ENCODE measurements at places on chromosomes 12 and 14. TPM values are rescaled to one million over a fixed set of nuclear protein-coding genes. Genes with fewer than 3 reads are reported as not detected.

GRCh38 chr14:71212093-71212492 is 304.8 kb downstream of the PCNX1 start:
- H3K4me1 ChIP-seq, result no peaks in the 10 kb centered on the region
- H3K27me3 ChIP-seq, result no peaks in the 10 kb centered on the region
- DNase-seq, result no peak
- no peak overlapping the region for H3K4me3 ChIP-seq

DNA sequence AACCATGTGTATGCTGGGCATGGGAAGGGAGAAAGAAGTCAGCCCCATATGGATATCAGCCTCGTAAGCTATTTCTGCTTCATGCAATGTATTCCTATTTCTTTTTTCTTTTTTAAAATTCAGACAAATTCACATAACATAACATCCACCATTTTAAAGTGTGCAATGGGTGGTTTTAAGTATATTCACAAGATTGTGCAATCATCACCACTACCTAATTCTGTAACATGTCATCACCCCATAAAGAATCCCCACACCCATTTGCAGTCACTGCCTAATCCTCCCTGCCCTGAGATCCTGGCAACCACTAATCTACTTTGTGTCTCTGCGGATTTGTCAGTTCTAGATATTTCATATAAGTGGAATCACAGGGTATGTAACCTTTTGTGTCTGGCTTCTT is 9.5 kb downstream of the POMT2 start:
- H3K27me3 ChIP-seq, result no peaks in the 10 kb centered on the region
- peaks cover 33% of the 10 kb centered on the region for H3K4me1 ChIP-seq
- no peak overlapping the region for H3K27ac ChIP-seq
- no peak overlapping the region for H3K4me3 ChIP-seq
- H3K36me3 ChIP-seq, result no peaks in the 10 kb centered on the region

DNA sequence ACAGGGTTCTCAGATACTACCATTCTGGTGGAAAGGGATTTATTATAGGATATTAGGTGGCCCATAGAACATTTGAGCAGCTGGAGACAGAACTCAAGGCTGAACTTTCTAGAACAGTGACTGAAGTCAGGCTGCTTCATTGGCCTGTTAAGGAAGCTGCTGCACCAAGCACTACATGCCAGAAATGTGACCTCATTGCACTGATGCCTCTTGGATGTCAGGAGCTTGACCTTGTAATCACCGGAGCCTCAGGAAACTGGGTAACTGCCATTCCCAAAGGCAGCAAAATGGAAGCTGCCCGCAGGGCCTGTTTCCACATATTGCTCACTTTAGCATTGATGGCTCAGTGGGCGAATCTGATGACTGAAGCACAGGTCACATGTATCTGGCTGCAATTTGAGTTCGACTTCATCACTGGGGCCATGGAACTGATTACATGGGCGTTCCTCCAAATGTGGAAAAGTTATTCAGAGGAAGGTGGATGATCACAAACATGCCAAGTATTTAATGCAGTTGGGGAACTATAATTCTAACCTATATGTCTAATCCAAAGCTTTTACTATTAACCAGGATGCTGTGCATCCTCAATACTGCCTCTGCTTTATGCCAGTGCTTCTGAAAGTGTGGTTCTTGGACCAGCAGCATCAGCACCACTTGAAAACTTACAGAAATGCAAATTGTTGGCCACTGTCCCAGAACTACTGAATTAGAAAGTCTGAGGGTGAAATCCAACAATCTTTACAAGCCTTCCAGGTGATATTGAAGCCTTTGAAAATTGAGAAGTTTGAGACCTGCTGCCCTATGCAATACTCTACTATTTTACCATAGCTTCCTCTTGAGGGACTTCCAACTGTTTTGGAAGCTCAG is 337.2 kb upstream of the NAV3 start:
- no peak overlapping the region for H3K4me3 ChIP-seq
- H3K27me3 ChIP-seq, result no peaks in the 10 kb centered on the region
- peaks cover 16% of the 10 kb centered on the region for H3K4me1 ChIP-seq
- H3K36me3 ChIP-seq, result no peaks in the 10 kb centered on the region
- DNase-seq, result no peak
- no peak overlapping the region for H3K27ac ChIP-seq

DNA sequence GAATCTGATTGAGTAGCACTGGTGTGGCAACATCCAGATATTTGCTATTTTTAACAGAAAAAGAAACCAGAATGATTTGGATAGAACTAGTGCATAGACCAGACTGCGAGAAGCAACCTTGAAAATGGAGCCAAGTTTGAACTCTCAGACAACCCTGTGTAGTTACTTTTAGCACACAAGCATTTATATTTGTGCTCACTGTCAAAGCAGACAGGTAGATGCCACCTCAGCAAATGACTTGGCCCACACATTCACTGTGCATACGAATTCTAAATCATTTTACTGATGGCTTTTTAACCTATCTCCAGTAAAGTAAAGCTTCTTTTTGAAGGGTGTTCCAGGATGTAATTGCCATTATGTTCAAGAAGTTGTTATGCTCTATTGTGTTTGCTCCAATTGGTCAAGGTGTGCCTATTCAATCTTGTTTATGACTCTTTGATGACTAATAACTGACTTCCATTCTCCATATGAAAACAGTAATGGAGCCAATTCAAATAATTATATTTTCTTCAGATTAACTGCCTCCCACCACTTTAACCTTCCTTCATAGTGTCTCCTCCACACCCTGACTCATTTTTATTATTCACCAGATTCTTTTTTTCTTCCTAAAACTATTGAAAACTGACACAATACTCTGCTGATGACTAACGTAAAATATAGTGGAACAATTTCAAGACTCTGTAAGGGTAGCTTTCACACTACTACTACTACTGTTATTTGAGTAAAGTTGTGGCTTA is 138.5 kb downstream of the CCER1 start:
- no peak overlapping the region for H3K27ac ChIP-seq
- H3K36me3 ChIP-seq, result no peaks in the 10 kb centered on the region
- no peak overlapping the region for H3K4me3 ChIP-seq
- no peak for DNase-seq

GRCh38 chr14:53766106-53766505 is 190.5 kb downstream of the BMP4 start:
- no peaks in the 10 kb centered on the region for H3K36me3 ChIP-seq
- H3K27me3 ChIP-seq, result no peaks in the 10 kb centered on the region
- no peak overlapping the region for H3K4me3 ChIP-seq
- no peaks in the 10 kb centered on the region for H3K4me1 ChIP-seq
- H3K27ac ChIP-seq, result no peak overlapping the region
- DNase-seq, result no peak

DNA sequence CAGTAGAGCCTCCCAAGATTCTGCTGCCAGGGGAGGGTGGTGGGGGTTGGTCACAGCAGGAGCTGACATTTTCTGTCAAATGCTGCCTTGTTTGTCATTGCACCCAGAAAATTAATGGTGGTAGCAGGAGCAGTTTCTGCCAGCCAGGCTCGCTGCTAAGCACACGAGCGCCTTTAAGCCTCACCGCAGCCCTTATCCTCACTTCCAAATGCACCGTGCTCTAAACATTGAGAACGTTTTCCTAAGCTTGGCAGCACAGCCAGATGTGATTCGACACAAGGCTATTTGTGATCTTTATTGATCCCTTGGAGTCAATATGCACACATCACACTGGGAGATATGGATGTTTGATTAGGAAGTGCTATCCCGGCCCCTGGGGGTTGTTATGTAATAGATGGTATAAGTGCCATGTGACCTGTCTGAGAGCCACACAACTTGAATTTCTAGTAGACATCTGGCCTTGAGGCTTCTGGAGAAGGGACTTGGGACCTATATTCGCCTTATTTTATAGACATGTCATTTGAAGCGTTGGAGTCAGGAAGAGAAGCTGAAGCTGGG is 31.6 kb upstream of the BEGAIN start:
- no peaks in the 10 kb centered on the region for H3K4me1 ChIP-seq
- H3K27ac ChIP-seq, result no peak overlapping the region
- no peak for DNase-seq
- no peaks in the 10 kb centered on the region for H3K27me3 ChIP-seq

DNA sequence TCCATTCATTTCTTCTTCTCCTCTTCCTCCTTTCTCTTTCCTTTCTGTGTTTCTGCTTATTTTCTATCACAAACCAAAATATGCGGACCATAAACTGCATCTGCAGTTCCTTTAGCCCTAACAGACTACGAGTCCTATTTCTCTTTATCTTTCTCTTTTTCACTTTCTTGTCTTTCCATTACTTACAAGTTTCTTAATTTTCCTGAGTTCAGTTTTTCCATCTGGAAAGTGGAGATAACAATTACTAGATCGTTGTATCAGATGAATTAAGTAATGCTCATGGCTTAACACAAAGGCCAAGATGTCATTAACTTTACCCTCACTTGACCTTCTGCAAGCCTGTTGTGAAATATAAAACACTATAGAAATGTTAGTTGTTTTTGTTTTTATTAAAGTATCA is 983 bp upstream of the COPS7A start:
- no peak overlapping the region for H3K27ac ChIP-seq
- H3K27me3 ChIP-seq, result no peaks in the 10 kb centered on the region
- H3K4me3 ChIP-seq, result peak overlapping the region; percentile 54
- no peak for DNase-seq
- H3K36me3 ChIP-seq, result no peaks in the 10 kb centered on the region
- peaks cover 16% of the 10 kb centered on the region for H3K4me1 ChIP-seq

GRCh38 chr12:26918321-26919215 is 19.2 kb downstream of the INTS13 start:
- H3K4me3 ChIP-seq, result no peak overlapping the region
- DNase-seq, result no peak
- H3K4me1 ChIP-seq, result no peaks in the 10 kb centered on the region
- H3K36me3 ChIP-seq, result peaks cover 26% of the 10 kb centered on the region
- H3K27me3 ChIP-seq, result no peaks in the 10 kb centered on the region
- H3K27ac ChIP-seq, result no peak overlapping the region

GRCh38 chr14:81256289-81256960 is 35.7 kb upstream of the GTF2A1 start:
- no peaks in the 10 kb centered on the region for H3K4me1 ChIP-seq
- no peak for DNase-seq
- H3K27me3 ChIP-seq, result no peaks in the 10 kb centered on the region
- H3K36me3 ChIP-seq, result no peaks in the 10 kb centered on the region

DNA sequence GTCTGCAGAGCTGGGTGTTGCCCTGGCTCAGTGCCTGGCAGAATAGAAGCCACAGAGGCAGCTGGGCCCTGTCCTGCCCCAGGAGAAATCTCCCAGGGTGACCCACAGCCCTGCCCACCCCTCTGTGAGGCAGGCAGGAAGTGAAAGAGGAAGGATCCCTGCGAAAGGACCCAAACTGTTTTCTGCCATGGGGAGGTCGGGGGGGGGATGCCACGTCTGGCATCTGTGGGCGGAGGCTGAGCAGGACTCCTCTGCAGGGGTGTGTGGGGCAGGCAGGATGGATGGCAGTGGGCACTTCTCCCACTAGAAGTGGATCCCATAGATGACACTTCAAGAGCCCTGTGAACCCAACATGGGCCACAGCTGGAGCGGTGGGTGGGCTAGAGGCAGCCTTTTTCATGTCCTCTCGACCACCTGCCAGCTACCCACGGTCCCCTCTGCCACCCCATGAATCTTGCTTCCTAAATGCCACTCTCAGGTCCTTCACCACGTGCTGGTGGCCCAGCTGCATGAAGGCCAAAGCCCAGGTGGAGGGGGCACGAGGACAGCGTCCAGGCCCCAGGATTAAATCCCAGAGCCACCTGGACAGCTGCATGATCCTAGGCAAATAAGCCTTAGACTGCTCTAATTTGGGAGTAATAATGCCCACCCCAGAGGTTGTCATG is 3.6 kb downstream of the PAPLN start:
- H3K27ac ChIP-seq, result no peak overlapping the region
- H3K4me1 ChIP-seq, result peaks cover 37% of the 10 kb centered on the region
- H3K4me3 ChIP-seq, result no peak overlapping the region
- H3K27me3 ChIP-seq, result peaks cover 55% of the 10 kb centered on the region
- no peak for DNase-seq
- H3K36me3 ChIP-seq, result no peaks in the 10 kb centered on the region

GRCh38 chr14:76921088-76921399 is 94.8 kb downstream of the LRRC74A start:
- peaks cover 74% of the 10 kb centered on the region for H3K4me1 ChIP-seq
- no peak overlapping the region for H3K27ac ChIP-seq
- H3K27me3 ChIP-seq, result no peaks in the 10 kb centered on the region
- no peak overlapping the region for H3K4me3 ChIP-seq

- peaks cover 14% of the 10 kb centered on the region for H3K4me1 ChIP-seq
- no peaks in the 10 kb centered on the region for H3K36me3 ChIP-seq
- H3K27me3 ChIP-seq, result no peaks in the 10 kb centered on the region
- peak overlapping the region; percentile 79 for H3K4me3 ChIP-seq
- no peak for DNase-seq
- no peak overlapping the region for H3K27ac ChIP-seq
These were observed 1.3 kb downstream of the BBS10 start for GRCh38 chr12:76346798-76347420.

DNA sequence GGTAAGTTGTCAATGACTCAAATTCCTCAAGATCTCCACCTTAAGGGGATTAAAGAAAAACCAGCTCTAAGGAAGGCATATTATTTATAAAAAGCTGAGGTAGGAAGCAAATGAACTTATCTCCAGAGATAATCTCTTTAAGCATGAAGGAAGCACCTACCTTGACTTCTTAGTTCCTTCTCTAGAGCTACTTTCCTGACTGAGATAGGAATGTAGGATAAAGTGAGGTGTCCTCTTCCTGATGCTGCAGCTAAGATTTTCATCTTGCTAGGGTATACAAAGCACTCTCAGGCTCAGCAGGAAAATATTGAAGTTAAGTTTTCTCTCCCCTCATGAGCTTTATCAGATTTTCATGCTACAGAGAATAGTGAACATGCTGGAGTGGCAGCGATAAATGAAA is 163.0 kb upstream of the E2F7 start:
- no peaks in the 10 kb centered on the region for H3K27me3 ChIP-seq
- no peak overlapping the region for H3K4me3 ChIP-seq
- no peak for DNase-seq

- H3K4me3 ChIP-seq, result no peak overlapping the region
- H3K27ac ChIP-seq, result no peak overlapping the region
- H3K36me3 ChIP-seq, result no peaks in the 10 kb centered on the region
- no peaks in the 10 kb centered on the region for H3K4me1 ChIP-seq
- no peak for DNase-seq
These were observed 181.6 kb downstream of the ADGRD1 start for GRCh38 chr12:131135311-131135785.

- no peak for DNase-seq
- no peak overlapping the region for H3K27ac ChIP-seq
- H3K36me3 ChIP-seq, result no peaks in the 10 kb centered on the region
- peaks cover 18% of the 10 kb centered on the region for H3K4me1 ChIP-seq
- H3K27me3 ChIP-seq, result no peaks in the 10 kb centered on the region
These were observed 30.1 kb upstream of the MAP1LC3B2 start for GRCh38 chr12:116529048-116529447.

DNA sequence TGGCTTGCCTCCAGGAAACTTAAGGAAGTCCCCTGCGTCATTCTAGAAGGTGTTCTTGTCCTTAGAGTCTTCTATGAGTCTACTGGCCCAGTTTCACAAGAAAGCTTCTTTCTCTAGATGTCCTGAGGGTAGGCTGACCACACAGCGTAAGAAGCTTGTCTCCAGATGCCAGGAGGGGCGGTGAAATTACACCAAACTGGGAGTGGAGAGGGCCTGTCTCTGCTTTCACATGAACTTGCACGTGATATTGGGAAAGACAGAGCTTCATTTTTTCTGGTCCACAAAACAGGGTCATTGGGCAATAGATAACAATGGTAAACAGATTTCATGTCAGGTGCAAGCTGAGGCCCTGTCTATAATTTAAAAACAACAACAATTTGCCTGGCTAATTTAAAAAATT is 85.7 kb upstream of the TBX3 start:
- H3K27ac ChIP-seq, result no peak overlapping the region
- no peaks in the 10 kb centered on the region for H3K27me3 ChIP-seq
- no peak for DNase-seq
- no peaks in the 10 kb centered on the region for H3K36me3 ChIP-seq
- H3K4me3 ChIP-seq, result no peak overlapping the region

Gene DDX23
- total RNA-seq, result 93.0 TPM

Gene ARHGEF40
- total RNA-seq, result 44.6 TPM

Gene AKAP6
- total RNA-seq, result 0.38 TPM

Gene NKX2-1
- not detected for total RNA-seq

Gene LRRK2
- 0.24 TPM for total RNA-seq
